ENCODE measurements at places on chromosomes 13 and 19. TPM values are rescaled to one million over a fixed set of nuclear protein-coding genes. Genes with fewer than 3 reads are reported as not detected.

Gene ZNF791
- total RNA-seq, result 17.7 TPM

Gene ZNF813
- total RNA-seq, result 2.6 TPM

Gene TEX101
- not detected for total RNA-seq

Gene PRTN3
- 0.33 TPM for total RNA-seq

Gene C19orf73
- 1.3 TPM for total RNA-seq

Gene CTXN1
- 7.2 TPM for total RNA-seq

Gene RNF113B
- total RNA-seq, result 0.27 TPM

Gene DNAAF3
- 4.3 TPM for total RNA-seq

Gene ZNF730
- not detected for total RNA-seq

DNA sequence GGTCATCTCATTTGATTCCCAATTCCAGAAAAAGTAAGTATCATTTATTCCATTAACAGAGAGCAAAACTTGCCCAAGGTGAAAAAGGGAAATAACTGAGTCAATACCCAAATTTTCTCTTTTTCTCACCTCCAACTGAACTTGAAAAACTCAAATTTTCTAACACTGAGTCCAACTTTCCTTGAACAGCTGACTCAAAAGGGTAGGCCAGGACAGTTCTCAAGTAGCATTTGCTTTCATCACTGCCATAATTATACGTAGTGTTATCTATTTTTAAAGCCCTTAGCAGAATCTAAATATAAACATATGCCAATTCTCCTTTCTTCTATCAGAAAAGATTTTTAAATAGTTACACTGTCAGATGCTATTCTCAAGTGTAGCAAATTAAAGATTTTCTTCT, 3.5 kb downstream of the N4BP2L2 start:
- no peak overlapping the region for H3K4me3 ChIP-seq
- H3K27ac ChIP-seq, result no peak overlapping the region
- DNase-seq, result no peak
- H3K4me1 ChIP-seq, result peaks cover 65% of the 10 kb centered on the region
- peaks cover 9% of the 10 kb centered on the region for H3K36me3 ChIP-seq

DNA sequence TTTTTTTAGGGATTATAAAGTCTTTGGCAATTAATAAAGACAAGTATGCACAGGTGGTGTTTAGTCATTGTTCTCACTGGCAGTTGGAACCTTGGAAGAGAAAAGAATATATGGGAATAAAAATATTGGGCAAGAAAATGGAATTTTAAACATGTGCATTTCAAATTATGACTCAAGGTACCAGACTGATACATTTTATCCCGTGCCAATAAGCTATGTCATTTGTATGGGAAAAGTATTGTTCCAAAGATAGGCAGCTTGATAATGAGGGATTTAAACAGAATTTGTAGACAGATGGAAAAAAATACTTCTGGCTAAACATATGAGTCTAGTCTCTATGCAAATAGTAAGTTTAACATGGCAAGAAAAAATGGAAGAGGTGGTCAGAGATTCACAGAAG, 169.5 kb upstream of the UFM1 start:
- no peak overlapping the region for H3K27ac ChIP-seq
- no peaks in the 10 kb centered on the region for H3K27me3 ChIP-seq
- no peak overlapping the region for H3K4me3 ChIP-seq
- no peak for DNase-seq

DNA sequence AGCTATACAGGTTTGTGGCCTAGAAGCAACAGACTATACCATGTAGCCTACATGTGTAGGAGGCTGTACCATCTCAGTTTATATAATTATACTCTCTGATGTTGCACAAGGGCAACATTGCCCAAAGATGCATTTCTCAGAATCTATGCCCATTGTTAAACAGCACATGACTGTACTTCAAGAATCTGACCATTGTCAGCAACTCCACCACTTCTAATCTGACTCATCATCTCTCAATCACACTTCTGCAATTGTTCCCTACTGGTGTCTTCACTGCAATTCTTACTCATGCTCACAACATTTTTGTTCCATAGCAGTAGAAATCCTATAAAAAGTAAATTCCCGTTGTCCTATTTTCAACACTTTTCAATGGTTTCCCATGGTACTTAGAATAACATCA, 63.9 kb upstream of the ATXN8OS start:
- no peak for DNase-seq
- no peak overlapping the region for H3K4me3 ChIP-seq
- no peaks in the 10 kb centered on the region for H3K4me1 ChIP-seq
- no peaks in the 10 kb centered on the region for H3K36me3 ChIP-seq
- H3K27me3 ChIP-seq, result no peaks in the 10 kb centered on the region

- H3K36me3 ChIP-seq, result peaks cover 4% of the 10 kb centered on the region
- H3K4me1 ChIP-seq, result peaks cover 9% of the 10 kb centered on the region
These were observed 801 bp downstream of the QTRT1 start for GRCh38 chr19:10701955-10702525.

GRCh38 chr19:14612657-14613056, 29.8 kb downstream of the CLEC17A start:
- H3K27me3 ChIP-seq, result no peaks in the 10 kb centered on the region
- H3K36me3 ChIP-seq, result no peaks in the 10 kb centered on the region
- H3K4me3 ChIP-seq, result no peak overlapping the region
- H3K4me1 ChIP-seq, result no peaks in the 10 kb centered on the region
- no peak overlapping the region for H3K27ac ChIP-seq

DNA sequence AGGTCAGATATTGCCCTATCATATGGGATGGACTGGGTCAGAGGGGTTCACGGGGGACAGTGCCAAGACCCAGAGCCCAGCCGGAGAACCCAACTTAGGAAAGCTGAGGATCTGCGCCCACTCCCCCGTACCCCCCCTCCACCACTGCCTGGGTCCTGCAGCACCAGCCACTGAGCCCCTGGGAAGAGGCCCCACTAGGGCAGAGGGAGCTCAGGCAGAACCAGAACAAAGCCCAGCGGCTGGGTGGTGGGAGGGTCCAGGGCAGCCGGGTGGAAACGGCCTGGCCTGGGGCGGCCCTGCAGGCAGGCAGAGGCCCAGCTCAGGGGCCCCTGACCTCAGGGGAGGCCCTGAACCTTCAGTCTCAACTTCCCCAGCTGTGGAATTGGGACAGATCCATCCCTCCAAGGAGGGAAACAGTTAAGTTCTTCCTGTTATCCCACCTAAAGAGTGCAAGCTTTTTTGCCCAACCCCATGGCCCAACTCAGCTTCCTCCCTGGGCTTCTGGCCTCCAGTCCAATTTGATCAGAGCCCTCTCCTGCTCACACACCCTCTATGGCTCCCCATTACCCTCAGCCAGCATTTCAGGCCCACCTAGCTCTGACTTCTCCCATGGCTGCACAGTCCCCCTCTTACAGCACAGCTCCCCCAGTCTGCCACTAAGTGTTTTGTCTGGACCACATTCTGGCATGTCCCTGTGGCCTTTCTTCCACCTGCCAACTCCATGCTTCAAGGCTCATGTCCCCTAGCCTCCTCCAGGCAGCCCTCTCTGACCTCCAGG, 3.1 kb downstream of the NR2F6 start:
- no peak for DNase-seq
- H3K27me3 ChIP-seq, result no peaks in the 10 kb centered on the region
- H3K27ac ChIP-seq, result no peak overlapping the region

GRCh38 chr13:29359181-29359580, 236.3 kb downstream of the SLC7A1 start:
- H3K27me3 ChIP-seq, result no peaks in the 10 kb centered on the region
- no peaks in the 10 kb centered on the region for H3K36me3 ChIP-seq
- no peak overlapping the region for H3K27ac ChIP-seq
- no peak for DNase-seq
- no peak overlapping the region for H3K4me3 ChIP-seq
- no peaks in the 10 kb centered on the region for H3K4me1 ChIP-seq

DNA sequence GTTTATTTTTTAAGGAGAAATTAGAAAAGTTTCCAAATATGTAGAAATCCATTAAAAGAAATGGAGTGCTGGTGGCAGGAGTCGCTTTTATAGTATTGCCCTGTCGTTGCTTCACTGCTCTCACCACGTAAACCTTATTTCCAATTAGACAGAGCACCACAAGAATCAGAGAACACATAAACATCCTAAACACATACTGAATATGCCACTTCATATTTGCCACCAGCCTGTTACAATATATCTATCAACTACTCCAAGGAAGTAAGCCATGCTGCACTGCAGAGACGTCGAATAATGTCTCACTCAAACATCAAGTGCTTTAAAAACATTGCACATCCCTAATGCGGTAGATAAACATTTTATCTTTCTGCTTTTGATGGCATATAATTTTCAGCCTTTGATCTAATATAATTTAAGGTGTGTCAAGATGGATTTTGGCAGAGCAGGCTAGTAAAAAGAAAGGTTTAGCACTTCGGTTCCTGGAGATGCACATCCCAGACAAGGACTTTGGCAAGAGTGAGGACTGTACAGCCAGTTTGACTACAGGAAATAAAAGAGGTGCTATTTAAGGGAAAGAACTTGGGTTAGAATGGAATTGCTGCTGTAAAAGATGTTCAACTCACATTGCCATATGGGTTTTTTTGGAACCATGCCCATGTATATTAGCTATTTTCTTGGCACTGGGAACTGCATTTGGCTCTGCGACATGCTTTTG, 932.3 kb downstream of the EFNB2 start:
- H3K4me1 ChIP-seq, result no peaks in the 10 kb centered on the region
- H3K27me3 ChIP-seq, result no peaks in the 10 kb centered on the region
- no peak overlapping the region for H3K27ac ChIP-seq
- no peak overlapping the region for H3K4me3 ChIP-seq
- no peak for DNase-seq
- H3K36me3 ChIP-seq, result no peaks in the 10 kb centered on the region

DNA sequence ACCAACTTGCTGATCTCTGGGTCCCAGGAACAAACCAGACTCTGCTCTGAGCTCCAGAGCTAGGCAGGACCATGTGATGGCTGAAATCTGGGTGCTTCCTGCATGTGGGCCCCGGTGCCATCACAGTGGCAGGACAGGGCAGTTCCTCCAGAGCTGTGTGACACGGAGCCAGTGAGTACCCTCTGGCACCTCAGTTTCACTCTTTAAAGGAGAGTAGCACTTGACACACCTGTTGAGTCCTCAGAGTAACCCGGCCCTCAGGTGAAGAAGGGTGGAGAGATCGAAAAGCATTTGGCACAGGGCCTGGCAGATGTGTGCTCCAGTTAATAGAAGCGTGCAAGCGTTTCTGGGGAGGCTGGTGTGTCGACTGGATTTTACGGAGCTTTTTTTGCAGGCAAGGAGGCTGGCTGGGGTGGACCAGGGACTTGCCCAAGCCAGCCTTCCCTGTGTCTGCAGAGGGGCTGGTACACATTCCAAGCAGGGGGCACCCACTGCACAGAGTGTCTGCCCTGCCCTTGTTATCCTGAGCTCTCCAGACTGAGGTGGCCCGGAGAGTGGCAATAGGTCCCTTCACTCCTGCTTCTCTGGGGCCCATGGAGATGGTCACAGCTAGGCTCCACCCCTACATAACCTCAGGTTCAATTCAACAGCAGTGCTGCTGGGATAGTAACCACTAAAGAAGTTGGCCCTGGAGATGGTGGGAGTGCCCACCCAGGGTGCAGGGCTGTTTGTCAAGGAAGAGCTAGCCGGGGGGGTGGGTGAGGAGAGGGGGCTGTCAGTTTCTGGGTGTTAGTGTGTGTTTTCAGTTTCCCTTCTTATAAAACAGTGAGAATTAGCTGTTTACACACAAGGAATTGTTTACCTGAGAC, 8.3 kb downstream of the RPS19 start:
- H3K27ac ChIP-seq, result no peak overlapping the region
- no peak for DNase-seq
- no peaks in the 10 kb centered on the region for H3K27me3 ChIP-seq
- no peaks in the 10 kb centered on the region for H3K4me1 ChIP-seq
